ENCODE measurements at places on chromosomes 6 and 20. TPM values are rescaled to one million over a fixed set of nuclear protein-coding genes. Genes with fewer than 3 reads are reported as not detected.
A peak's percentile ranks its signal among the peaks of the same experiment; 100 is the strongest.

GRCh38 chr6:3750317-3751076, 1.0 kb downstream of the PXDC1 start:
- H3K4me3 ChIP-seq: peak overlapping the region; percentile 57
- H3K27ac ChIP-seq: no peak overlapping the region
- DNase-seq: peak; percentile 33
- peaks cover 6% of the 10 kb centered on the region for H3K4me1 ChIP-seq
- H3K36me3 ChIP-seq: no peaks in the 10 kb centered on the region
- H3K27me3 ChIP-seq: peaks cover 36% of the 10 kb centered on the region

DNA sequence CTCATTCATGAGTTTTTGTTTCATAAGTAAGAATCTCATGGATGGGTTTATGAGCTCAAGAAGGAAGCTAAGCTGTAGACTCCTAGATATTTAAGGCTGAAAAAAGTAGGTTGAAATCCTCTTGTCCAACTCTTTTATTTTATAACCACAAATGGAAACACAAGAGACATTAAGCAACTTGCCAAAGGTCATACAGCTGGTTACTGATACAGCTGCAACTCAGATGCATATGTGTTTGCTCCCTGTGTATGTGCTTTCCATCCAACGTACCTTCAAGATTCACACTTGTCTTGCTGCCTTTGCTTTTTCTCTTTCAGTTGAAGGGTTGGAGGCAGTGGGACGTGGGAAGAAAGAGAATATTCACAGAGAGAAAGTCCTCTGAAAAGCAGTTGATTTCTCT, 153.5 kb upstream of the STMND1 start:
- H3K27ac ChIP-seq: no peak overlapping the region
- H3K36me3 ChIP-seq: no peaks in the 10 kb centered on the region
- no peak overlapping the region for H3K4me3 ChIP-seq
- H3K27me3 ChIP-seq: peaks cover 38% of the 10 kb centered on the region

ADGRF4 gene
- not detected for total RNA-seq

DNA sequence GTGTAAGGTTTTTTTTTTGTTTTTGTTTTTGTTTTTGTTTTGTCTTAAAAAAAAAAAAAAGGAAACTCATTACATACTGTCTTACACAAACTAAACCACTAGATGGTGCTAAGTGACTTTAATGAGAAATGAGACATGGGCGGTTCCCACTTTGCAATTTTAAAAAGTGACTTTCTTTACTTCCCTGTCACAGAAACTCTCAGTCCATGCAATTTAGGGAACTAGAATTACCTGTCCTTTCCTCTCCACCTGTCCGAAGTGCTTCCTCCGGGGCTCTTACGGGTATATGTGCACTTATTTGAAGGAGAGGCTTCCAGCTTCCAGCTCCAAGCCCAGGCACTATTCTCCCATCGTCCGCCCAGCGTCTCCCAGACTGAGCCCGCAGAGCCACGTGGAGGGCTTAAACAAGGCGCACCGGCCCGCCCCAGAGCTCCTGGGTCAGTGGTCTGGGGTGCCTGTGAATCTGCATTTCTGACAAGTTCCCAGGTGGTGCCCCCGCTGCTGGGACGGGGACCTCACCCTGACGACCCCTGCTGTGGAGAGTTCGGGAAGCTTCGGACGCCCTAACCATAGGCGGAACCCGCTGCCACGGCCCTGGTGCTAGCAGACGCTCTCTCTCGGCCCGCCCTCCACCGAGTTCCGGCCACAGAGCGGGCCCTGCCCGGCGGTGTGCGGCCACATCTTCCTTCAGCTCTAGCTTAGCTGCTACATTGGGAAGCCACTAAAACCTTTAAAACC, 26.1 kb downstream of the BFSP1 start:
- no peaks in the 10 kb centered on the region for H3K27me3 ChIP-seq
- DNase-seq: peak; percentile 67
- no peaks in the 10 kb centered on the region for H3K36me3 ChIP-seq
- H3K27ac ChIP-seq: peak overlapping the region; percentile 66
- H3K4me3 ChIP-seq: peak overlapping the region; percentile 80

GRCh38 chr6:167441715-167442206, 116.9 kb downstream of the TTLL2 start:
- no peaks in the 10 kb centered on the region for H3K36me3 ChIP-seq
- peaks cover 10% of the 10 kb centered on the region for H3K27me3 ChIP-seq
- H3K4me3 ChIP-seq: no peak overlapping the region

- no peak for DNase-seq
- no peak overlapping the region for H3K4me3 ChIP-seq
- H3K36me3 ChIP-seq: no peaks in the 10 kb centered on the region
- peaks cover 4% of the 10 kb centered on the region for H3K27me3 ChIP-seq
- no peak overlapping the region for H3K27ac ChIP-seq
These were observed 46.3 kb upstream of the CDH4 start for GRCh38 chr20:61205769-61206168.

GRCh38 chr6:35319346-35320030, 21.9 kb downstream of the DEF6 start:
- no peaks in the 10 kb centered on the region for H3K27me3 ChIP-seq
- H3K4me1 ChIP-seq: peaks cover 20% of the 10 kb centered on the region
- no peak overlapping the region for H3K27ac ChIP-seq

- no peaks in the 10 kb centered on the region for H3K4me1 ChIP-seq
- no peaks in the 10 kb centered on the region for H3K27me3 ChIP-seq
- DNase-seq: no peak
- H3K36me3 ChIP-seq: peaks cover 16% of the 10 kb centered on the region
- no peak overlapping the region for H3K27ac ChIP-seq
These were observed 72.6 kb downstream of the SHPRH start for GRCh38 chr6:145891565-145891964.

- no peak overlapping the region for H3K4me3 ChIP-seq
- no peak for DNase-seq
- peaks cover 6% of the 10 kb centered on the region for H3K4me1 ChIP-seq
- H3K36me3 ChIP-seq: no peaks in the 10 kb centered on the region
These were observed 50.0 kb downstream of the CNKSR3 start for GRCh38 chr6:154460306-154461071.

HDDC2 gene
- total RNA-seq: 88.9 TPM

DNA sequence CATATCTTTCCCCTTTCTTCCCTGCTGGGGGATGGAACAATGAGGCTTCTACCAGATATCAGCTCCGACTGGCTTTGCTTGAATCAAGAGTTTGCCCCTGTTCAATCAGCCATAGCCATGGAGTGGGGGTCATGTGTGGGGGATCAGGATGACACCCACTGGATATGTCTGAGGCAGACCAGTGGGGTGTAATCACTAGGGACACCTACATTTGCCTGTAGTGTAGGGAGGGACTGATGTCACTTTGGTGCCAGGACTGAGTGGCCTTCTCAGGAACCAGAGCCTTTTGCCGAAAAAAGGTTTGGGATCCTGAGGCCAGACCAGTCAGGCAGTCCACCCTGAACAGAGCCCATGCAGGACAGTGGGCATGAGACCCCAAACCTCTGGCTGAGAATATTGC, 1.0 kb downstream of the ITPA start:
- no peak overlapping the region for H3K27ac ChIP-seq
- peak overlapping the region; percentile 83 for H3K4me3 ChIP-seq
- DNase-seq: no peak
- no peaks in the 10 kb centered on the region for H3K27me3 ChIP-seq
- peaks cover 16% of the 10 kb centered on the region for H3K36me3 ChIP-seq
- peaks cover 18% of the 10 kb centered on the region for H3K4me1 ChIP-seq

SAMD10 gene
- 24.5 TPM for total RNA-seq

DNA sequence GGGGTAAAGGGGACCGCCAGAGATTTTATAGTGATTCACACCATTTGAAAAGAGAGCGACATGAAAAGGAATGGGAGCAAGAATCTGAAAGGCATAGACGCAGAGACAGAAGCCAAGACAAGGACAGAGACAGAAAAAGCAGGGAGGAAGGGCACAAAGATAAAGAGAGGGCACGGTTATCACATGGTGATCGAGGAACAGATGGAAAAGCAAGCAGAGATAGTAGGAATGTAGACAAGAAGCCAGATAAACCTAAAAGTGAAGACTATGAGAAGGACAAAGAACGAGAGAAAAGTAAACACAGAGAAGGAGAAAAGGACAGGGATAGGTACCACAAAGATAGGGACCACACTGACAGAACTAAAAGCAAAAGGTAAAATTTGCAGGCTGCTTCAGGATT, 77.7 kb downstream of the PHF3 start:
- peaks cover 38% of the 10 kb centered on the region for H3K36me3 ChIP-seq
- H3K4me1 ChIP-seq: peaks cover 2% of the 10 kb centered on the region
- no peaks in the 10 kb centered on the region for H3K27me3 ChIP-seq

CLVS2 gene
- total RNA-seq: not detected

- no peaks in the 10 kb centered on the region for H3K4me1 ChIP-seq
- peaks cover under 1% of the 10 kb centered on the region for H3K36me3 ChIP-seq
- DNase-seq: no peak
- no peak overlapping the region for H3K4me3 ChIP-seq
- no peaks in the 10 kb centered on the region for H3K27me3 ChIP-seq
These were observed 144.2 kb downstream of the ARHGAP18 start for GRCh38 chr6:129565811-129566210.

- no peaks in the 10 kb centered on the region for H3K27me3 ChIP-seq
- H3K27ac ChIP-seq: no peak overlapping the region
- H3K36me3 ChIP-seq: no peaks in the 10 kb centered on the region
- DNase-seq: no peak
These were observed 33.1 kb upstream of the UBR2 start for GRCh38 chr6:42530751-42531150.

- no peak for DNase-seq
- H3K4me3 ChIP-seq: no peak overlapping the region
- H3K27me3 ChIP-seq: no peaks in the 10 kb centered on the region
- peaks cover 2% of the 10 kb centered on the region for H3K4me1 ChIP-seq
- peaks cover 5% of the 10 kb centered on the region for H3K36me3 ChIP-seq
These were observed 77.2 kb upstream of the MPC1 start for GRCh38 chr6:166459906-166460305.

SLC9A8 gene
- total RNA-seq: 11.5 TPM

- no peak overlapping the region for H3K27ac ChIP-seq
- H3K4me3 ChIP-seq: no peak overlapping the region
- no peaks in the 10 kb centered on the region for H3K36me3 ChIP-seq
- no peak for DNase-seq
These were observed 1235.4 kb upstream of the GJE1 start for GRCh38 chr6:140897349-140897748.

GRCh38 chr20:10906834-10907233, 233.0 kb upstream of the JAG1 start:
- no peak overlapping the region for H3K4me3 ChIP-seq
- H3K4me1 ChIP-seq: no peaks in the 10 kb centered on the region
- H3K27me3 ChIP-seq: no peaks in the 10 kb centered on the region
- no peaks in the 10 kb centered on the region for H3K36me3 ChIP-seq
- DNase-seq: no peak

DNA sequence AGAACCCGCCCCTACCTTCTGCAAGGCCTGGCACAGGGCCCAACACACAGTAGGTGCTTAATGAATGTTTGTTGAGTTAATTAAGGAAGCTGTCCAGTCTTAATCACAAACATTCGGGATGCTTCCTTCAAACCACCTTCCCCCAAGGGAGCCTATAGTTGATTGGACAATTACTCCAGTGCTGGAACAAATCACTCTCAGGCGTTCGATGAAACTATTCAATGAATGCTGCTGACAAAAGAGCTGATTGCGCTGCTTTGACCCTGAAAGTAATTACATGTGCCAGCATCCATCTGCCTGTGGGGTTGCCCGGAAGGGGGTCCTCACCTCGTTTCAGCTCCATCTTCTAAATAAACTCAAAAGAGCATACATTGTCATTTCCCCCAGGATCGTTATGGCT, 112.0 kb upstream of the SRSF6 start:
- no peak for DNase-seq
- H3K4me1 ChIP-seq: no peaks in the 10 kb centered on the region
- H3K27me3 ChIP-seq: peaks cover 15% of the 10 kb centered on the region
- H3K36me3 ChIP-seq: no peaks in the 10 kb centered on the region
- no peak overlapping the region for H3K4me3 ChIP-seq
- H3K27ac ChIP-seq: no peak overlapping the region

TCEA2 gene
- total RNA-seq: 27.3 TPM

CSNK2B gene
- total RNA-seq: 234 TPM

- H3K4me1 ChIP-seq: no peaks in the 10 kb centered on the region
- H3K27me3 ChIP-seq: peaks cover 2% of the 10 kb centered on the region
- H3K27ac ChIP-seq: no peak overlapping the region
- no peak overlapping the region for H3K4me3 ChIP-seq
These were observed 614.3 kb upstream of the CDH4 start for GRCh38 chr20:60637801-60638200.

DNA sequence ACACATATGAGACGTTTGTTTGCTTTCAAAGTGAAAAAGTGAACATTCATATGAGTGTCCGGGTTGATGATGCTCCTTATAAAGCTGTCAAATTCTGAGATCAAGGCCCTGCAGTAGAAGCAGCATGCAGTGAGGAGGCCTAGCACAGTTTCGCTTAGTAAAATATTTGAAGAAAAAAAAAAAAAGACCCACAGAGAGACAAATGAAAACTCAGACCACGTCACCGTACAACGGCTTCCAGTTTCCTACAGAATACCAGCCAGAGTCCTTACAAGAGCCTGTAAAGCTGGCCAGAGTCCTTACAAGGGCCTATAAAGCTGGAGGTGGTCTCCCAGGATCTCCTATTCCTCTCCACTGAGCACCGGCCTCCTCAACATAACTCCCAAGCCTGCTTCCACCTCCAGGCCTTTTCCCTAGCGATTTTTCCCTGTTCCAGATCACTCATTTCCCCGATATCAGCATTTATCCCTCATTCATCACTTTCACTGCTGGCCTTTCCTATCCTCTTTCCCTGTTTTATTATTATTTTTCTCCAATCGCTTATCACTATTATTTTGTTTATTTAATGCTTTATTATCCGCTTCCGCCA, 1.5 kb upstream of the HMGN4 start:
- peak overlapping the region; percentile 97 for H3K27ac ChIP-seq
- peaks cover 65% of the 10 kb centered on the region for H3K4me1 ChIP-seq
- peak overlapping the region; percentile 84 for H3K4me3 ChIP-seq
- DNase-seq: peak; percentile 74

GRCh38 chr6:168106633-168107005, 27.6 kb upstream of the FRMD1 start:
- H3K36me3 ChIP-seq: no peaks in the 10 kb centered on the region
- H3K4me3 ChIP-seq: no peak overlapping the region
- peaks cover 28% of the 10 kb centered on the region for H3K27me3 ChIP-seq

DNA sequence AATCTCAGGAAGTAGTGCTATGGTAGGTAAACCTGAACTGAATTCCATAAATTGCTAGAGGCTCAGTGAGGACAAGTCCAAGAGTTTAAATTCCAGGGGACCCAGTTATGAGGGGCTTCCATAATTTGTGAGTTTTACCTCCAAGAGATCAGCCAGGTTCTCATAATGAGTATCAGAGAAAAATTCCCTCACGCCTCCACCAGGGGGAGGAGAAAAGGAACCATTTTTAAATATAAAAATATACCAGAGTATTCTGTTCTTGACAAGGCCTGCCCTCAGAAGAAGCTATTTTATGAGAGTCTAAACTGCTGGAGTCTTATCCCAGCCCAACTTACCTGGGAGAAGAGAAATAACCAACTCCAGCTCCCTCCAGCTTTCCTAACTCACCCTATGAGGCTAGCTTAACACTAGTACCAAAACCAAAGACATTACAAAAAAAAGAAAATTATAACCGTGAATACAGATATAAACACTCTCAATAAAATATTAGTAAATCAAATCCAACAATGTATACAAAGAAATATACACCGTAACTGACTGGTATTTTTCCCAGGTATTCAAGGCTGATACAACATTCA, 158.7 kb downstream of the TFAP2A start:
- H3K27me3 ChIP-seq: no peaks in the 10 kb centered on the region
- H3K4me1 ChIP-seq: no peaks in the 10 kb centered on the region
- H3K27ac ChIP-seq: no peak overlapping the region
- no peak overlapping the region for H3K4me3 ChIP-seq
- no peaks in the 10 kb centered on the region for H3K36me3 ChIP-seq
- no peak for DNase-seq

Measured in activated CD4-positive, alpha-beta memory T cell treated with anti-CD3 and anti-CD28 coated beads for 36 hours (primary cell).